Effector memory CD8-positive, alpha-beta T cell (primary cell): ENCODE measurements at places on chromosomes 7 and 10.

- no peak for DNase-seq
These were observed 111.5 kb downstream of the PLXNA4 start for GRCh38 chr7:132464740-132465139.

DNA sequence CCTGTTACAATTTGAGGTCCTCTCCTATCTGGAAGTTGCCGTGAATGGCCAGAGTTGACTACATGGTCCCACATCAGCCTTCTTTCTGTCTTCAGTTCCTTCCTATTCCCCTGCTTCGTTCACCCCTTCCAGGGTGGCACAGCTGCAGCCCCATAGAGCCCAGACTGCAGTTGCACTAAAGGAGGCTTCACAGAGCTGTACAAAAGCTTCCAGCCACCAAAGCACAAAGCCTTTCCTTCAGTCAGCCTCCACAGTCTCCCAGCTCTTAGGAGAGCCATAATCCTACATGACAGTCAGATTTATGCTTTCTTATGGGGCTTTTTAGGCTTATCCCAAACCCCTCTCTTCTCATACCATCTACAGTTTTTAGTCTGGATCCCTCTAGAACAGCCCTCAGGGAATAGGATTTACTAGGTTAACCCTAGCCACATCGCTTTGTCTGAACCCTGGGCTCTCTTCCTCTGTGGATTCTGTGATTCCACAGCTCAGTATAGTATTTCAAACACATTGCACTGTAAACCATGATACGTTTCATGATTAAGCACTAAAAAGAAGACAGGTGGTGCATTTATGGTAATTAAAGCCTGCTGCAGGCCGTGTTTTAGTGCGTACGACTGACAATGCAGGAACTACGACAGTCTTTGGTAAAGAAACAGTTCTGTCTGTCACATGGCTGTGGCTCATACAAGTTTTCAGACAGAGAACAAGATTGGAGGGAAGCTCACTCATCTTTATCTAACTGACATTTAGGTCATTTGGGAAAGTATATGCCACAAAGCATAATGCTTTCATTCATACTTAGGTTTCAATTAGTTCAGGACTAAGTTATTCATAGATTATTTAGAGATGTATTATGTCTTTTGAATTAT, 208.3 kb upstream of the KMT2E start:
- DNase-seq: no peak

- no peak for DNase-seq
These were observed 9.9 kb downstream of the STARD3NL start for GRCh38 chr7:38187794-38188440.

DNA sequence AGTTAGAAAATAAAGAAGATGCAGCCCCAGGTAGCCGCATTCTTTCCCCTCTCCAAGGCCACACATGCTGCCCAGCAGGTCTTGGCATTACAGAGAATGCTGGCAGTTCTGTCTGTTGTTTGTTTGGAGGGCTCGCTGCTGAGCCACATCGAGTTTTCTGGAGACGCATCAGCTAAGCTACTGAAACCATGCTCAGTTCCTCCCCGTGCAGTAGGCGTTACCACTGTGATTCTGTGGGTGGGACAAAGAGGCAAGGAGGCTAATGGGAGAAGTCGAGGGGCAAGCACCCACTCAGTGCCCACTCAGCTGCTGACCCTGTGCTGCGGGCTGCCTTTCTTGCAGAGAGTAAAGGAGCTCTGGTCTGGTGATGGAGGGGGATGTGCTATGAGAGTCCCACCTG, 15.5 kb upstream of the GTPBP4 start:
- no peak for DNase-seq

GRCh38 chr7:27802999-27803398, 63.0 kb downstream of the TAX1BP1 start:
- DNase-seq: no peak

- DNase-seq: peak; percentile 11
These were observed 474 bp downstream of the ORC5 start for GRCh38 chr7:104207348-104207730.

DNA sequence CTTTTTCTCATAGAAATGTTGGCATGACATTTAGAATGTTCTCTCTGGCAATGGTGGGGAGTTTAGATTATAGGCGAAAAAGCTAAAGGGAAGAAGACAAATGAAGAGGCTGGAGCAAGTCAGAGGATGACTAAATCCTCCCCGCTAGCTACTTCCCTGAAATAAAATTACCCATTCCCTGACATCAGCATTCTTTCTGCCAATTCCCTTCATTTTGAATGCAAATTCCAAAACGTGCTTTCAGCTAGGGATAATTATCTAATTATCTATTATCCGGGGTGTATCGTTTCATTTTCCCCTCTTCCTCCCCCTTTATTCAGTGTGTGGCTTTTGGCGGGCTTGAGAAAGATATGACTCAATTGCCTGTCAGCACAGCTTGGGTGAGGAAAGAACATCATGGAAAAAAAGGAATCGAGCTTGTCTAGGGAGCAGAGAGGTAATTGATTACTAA, 672.3 kb downstream of the TNS3 start:
- DNase-seq: no peak

DNA sequence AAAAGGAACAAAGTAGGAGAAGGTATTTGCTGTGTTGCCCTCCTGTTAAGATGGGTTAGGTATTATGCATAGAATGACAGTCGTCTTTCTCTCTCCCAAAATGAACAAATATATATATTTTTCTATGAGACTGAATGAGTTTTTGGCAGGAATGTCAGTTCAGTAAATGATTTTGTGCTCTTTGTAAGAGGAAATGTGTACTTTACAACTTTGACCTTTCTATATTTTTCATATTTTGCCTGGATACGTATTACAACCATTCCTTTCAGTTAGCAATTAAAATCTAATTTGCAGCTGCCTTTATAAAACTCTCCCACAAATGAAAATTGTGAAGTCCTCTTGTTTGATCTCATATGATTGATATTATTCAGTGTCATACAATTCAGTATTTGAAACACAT, 336.6 kb upstream of the MEOX2 start:
- DNase-seq: no peak

DNA sequence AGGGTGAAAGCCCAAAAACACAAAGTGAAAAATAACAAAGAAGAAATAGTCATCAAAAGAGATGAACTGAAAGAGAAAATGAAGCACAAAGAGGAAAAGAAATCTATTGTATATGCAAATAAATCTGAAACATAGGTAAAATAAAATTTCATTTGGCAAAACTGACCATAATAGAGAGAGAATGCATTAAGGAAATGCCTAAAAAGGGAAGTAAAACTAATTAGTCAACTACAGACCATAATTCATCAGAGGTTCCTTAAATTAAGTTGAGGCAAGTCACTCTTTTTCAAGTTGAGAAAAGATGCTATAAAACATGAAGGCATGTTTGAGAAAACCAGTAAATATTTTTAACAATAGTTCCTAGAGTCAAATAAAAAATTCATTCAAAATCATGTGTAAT, 233.3 kb downstream of the LRRN3 start:
- no peak for DNase-seq

DNA sequence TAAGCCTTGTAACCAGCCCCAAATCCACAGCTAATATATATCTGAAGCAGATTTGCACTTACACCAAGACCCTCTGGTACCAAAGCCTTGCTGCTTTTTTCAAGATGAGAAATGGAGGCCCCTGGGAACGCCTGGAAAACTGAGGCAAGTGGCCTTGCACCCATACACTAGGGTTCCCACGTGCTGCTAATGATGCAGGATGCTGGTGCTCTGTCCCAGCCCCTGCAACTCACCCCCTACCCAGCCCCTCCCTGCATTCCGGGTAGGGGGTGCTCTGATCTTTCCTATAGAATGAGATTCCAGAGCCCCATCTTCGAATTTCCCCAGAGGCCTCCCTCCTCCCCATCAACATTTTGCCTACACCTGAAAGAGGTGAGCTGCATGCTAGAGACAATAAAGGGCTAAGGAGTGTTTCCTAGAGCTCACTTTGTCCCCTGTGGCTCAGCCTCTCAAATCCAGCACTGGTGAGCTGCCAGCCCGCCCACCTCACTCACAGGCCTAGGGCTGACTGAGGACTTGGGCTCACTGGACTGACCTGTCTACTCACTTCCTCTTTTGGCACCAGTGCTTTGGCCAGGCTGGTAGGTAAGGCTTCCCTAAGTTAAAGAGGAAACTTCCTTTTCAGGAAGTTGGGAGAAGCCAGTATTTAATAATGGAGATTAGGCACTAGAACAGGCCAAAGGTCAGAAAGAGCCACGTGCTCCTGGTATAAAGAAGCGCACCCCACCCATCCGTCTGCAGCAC, 9.8 kb downstream of the RBP4 start:
- no peak for DNase-seq

DNA sequence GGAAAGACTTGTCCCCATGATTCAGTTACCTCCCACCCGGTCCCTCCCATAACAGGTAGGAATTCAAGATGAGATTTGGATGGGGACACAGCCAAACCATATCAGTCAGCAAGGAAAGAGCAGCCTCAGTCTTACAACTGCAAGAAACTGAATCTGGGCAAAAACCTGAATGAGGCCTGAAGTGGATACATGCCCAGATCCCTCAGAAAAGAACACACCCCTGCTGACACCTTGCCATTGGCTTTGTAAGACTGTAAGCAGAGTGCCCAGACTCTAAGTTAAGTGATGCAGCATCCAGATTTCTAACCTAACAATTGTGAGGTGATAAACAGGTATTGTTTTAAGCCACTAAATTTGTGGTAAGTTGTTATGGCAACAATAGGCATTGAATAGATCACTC, 670.8 kb downstream of the SORCS1 start:
- no peak for DNase-seq

- no peak for DNase-seq
These were observed 4.9 kb upstream of the OPTN start for GRCh38 chr10:13095094-13095493.

DNA sequence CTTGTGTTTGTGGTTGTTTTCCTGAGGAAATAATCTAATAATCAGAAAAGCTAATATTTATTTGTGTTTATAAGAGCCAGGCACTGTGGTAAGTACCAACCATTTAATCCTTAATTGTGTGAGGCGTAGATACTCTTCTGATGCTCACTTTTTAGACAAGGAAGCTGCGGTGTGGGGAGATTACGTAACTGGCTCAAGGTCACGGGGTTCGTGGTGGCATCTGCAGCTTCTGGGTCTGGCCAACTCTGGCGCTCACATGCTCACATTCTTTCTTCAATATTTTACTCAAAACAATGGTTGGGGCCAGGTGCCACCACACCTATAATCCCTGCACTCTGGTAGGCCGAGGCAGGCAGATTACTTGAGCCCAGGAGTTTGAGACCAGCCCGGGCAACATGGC, 77.6 kb downstream of the RALA start:
- no peak for DNase-seq

GRCh38 chr7:23938937-23939552, 229.0 kb downstream of the STK31 start:
- no peak for DNase-seq

DNA sequence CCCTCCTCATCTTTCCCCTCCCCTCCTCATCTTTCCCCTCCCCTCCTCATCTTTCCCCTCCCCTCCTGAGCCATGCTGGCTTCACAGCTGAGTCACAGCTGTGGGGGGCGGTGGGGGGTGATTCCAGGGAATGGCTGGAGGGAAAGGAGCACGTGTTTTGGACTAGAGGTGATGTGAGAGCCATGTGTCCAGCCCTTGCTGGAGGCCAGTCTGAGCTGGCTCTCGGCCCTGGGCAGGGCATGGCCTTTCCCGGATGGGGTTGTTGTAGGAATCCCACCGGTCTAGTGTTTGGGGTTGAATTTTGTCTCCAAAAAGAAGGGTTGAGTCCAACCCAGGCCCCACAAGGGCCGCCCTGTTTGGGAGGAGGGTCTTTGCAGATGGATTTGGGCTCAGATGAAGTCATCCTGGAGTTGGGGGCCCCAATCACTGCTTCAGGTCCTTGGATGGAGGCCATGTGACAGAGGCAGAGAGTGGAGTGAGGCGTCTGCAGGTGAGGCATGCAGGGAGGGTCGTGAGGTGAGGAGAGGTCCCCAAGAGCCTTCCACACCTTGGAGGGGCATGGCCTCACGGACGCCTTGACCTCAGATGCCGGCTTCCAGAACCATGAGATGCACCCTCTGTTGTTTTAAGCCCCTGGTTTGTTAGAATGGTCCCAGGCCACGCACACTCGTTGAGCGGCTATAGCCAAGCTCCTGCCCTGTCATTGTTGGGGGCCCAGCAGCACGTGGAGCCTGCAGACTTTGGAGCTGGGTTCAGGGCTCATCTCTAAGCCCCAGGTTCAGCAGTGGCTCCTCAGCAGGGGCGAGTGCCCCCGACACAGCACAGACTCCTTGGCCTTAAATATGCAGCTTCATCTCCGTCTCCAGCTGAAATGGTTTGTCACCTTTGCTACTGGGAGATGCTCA, 101.6 kb downstream of the DNAJB6 start:
- DNase-seq: no peak

- peak; percentile 61 for DNase-seq
These were observed 208.4 kb upstream of the KLF14 start for GRCh38 chr7:130942211-130942964.

- DNase-seq: no peak
These were observed 15.1 kb upstream of the CUBN start for GRCh38 chr10:17144757-17145156.

DNA sequence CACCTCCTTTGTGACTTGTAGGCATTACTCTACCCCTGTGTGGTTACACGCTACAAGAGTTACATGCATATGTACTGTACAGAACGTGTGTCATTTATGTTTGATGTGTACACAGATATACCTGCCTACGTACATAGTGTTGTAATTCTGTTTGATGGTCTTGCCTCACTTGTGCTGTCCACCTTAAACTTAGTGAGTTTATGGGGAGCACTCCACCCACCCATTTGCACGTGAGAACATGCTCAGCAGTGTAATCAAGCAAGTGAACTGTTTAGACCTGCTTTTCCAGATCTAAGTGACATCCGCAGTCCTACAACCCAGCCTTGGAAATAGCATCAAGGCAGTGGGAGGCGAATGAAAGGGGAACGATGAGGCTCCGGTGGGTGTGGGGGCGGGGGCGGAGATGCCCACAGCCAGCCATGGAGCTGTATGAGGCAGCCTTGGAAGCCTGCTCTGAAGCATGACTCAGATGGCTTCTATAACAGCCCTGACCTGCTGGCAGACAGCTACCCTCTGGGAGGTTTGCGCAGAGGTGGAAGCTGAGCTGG, 52.1 kb downstream of the SUFU start:
- DNase-seq: no peak

GRCh38 chr10:112215342-112215774, 31.8 kb upstream of the GPAM start:
- no peak for DNase-seq

- no peak for DNase-seq
These were observed 65.2 kb downstream of the ZMYND11 start for GRCh38 chr10:200405-200804.

GRCh38 chr7:50068026-50068425, 25.0 kb downstream of the ZPBP start:
- DNase-seq: no peak

- no peak for DNase-seq
These were observed 48.7 kb downstream of the BPGM start for GRCh38 chr7:134695321-134695860.

DNA sequence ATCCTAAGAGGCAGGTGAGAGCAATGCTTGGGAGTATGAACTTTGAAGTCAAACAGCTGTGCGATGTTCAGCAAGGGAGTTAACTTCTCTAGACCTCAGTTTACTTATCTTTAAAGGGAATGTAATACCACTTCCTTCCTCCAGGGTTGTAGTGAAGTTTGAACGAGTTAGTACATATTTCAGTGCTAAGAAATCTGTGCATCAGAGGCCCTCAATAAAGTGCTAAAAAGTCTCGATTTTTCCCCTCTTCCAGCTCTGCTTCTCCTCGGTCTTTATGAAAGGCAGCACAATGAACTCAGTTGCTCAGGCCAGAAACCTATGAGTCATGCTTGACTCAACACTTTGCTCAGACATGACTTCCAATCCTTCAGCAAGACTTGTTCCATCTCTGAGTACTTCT, 418.9 kb downstream of the MDFIC start:
- DNase-seq: no peak
